ENCODE measurements at places on chromosomes 7 and 10.

DNA sequence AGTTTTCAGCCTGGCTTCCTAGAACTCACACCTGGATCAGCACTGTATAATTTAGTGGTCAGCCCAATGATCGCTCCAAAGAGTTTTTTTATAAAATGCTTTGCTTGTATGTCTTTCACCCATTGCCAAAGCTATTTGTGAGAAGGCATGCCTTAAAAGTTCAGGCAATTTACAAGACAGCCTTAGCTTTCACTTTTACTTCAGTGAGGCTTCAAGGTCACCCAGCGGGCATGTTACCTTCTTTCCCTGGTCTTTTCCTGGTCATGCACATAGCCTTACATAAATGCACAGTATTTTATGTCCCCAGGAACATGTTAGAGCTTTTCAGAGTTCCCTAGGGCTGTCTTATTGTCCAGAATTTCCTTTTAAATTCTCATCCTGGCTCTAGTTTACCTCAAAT, 179.9 kb upstream of the TMEM72 start:
- no peak for DNase-seq

DNA sequence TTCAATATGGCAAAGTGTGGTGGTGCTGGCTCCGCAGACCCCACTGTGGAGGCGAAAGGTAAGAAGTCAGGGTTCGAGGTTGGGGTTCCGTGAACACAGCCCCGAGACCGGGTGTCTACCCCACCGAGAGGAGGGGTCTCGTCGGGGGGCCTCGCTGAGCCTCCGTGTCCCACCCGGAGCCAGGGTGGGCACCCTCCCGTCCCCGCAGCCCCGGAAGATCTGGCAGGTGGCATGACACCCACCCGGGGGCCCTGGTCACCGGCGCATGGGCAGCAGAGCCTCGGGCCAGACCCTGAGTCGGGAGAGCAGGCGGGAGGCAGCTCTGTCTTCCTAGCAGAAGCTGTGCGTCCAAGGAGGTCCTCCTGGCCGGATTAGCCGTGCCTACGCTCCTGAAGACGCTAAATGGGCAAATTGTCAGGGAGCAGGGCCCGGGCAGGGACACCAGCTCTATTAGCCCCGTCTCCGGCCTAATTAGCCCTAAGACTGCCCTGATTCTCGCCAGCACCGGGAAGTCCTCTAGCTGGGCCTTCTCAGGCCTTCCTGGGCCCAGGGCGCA, 56.4 kb downstream of the UNCX start:
- no peak for DNase-seq

DNA sequence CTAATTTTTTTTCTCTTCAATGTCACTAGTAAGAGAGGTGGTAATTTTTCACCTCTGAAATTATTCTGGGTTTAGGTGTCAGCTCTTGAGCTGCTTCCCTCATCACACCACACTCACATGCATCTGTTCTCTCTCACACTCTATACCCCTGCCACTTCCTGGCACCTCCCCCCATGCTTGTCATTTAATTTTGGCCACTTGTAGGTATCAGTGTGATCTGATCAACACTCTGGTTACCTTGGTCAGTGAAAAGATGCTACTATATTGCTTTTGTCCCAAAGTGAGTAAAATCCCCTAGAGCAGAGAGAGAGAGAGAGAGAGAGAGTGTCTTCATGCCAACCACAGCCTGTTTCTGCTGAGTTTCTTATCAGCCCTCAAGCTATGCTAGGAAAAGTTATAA, 42.5 kb downstream of the STK17A start:
- DNase-seq = no peak

DNA sequence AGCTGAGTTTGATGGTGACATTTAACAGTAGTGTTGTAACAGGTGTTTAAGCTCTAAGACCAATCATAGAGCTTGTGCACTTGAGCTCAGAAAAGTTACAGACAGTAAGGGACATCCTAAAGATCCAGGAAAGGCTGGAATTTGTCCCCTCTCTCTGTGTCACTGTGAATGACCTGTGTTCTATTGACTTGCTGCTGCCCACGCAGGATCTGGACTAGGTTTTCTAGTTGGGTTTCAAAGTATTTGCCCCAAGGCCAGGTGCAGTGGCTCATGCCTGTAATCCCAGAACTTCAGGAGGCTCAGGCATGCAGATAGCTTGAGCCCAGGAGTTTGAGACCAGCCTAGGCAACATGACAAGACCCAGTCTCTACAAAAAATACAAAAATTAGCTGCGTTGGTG, 17.1 kb downstream of the AOC1 start:
- no peak for DNase-seq

DNA sequence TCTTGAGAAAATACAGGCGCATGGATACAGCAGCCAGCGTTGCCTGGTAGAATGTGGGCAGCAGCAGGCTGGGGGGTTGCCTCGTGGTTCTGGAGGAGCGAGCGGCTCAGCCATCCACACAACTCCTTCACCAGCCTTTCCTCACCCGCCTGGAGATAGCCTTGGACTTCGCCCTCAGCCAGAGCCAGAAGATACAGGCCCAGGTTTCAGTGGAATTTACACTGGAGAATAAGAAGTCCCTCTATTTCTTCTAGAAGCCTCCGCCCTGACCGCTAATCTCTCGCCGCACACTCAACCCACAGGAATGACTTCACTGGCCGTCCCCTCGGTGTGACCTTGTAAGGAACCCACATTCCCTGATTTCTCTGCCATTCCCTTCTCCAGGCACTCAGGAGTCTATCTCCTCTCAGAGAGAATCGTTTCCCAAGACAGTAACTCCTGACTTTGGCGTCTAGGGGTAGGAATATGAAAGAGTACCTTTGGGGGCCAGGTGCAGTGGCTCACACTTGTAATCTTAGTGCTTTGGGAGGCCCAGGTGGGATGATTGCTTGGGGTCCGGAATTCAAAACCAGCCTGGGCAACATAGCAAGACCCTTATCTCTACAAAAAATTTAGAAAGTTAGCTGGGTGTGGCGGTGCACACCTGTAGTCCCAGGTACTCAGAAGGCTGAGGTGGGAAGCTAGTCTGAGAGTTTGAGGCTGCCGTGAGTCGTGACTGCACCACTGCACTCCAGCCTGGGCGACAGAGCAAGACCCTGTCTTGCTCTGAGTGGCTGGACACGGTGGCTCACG, 52.0 kb upstream of the ECHDC3 start:
- DNase-seq = no peak

DNA sequence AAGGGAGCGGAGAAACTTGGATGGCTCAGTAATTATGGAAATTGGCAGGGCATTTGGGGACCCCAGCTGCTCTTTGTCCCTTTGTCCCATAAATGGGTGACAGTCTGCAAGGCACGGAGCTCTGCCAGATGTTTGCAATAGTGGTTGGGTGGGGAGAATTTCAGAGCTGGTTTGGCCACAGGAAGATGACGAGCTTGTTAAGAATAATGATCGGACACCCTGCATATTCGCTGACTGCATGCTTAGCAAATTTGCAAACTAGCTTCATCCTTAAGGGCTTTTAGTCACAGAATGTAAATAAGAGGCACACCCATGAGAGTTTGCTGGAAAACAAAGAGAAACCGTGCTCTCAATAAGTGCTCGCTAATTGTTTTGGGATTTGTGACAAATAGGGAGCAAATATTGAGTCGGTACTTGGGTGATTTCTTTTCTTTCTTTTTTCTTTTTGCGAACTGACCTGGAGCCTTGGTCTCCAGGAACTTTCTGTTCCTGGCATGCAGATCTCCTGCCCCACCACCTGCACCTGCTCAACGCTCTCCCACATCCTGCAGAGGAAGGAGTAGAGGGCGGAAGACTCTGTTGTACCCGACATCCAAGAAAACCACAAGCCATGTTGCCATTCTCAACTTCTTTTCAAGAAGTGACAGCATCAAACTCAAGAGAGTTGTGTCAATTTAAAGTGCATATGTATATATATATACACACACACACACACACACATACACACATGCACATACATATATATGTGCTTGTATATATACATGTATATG, 238.9 kb downstream of the CAMK1D start:
- DNase-seq = peak; percentile 22
